ENCODE measurements at places on chromosomes 6 and 20.
A peak's percentile ranks its signal among the peaks of the same experiment; 100 is the strongest.

- DNase-seq = no peak
Observed at GRCh38 chr6:41503827-41504465, 42.2 kb upstream of the FOXP4 start.

- DNase-seq = no peak
Observed at GRCh38 chr20:48342822-48343513, 484.8 kb downstream of the PREX1 start.

DNA sequence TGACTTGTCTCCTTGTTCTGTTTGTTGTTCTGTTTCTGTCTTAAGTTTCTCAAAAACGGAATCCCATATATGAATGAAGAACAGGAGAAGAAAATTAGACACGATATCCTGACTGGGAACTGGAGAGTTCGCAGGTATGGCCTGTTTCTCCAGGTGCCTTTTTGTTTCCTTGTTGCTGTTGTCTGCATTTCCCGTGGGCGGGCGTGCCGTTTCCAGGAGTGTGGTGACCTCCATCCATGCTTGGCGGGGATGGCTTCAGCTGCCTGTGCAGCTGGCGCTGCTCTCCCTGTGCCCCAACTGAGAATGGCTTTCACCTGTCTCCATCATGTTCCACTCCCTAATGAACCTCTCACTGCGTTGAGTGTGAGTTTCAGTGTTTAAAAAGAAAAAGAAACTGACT lies 4.4 kb downstream of the PNLDC1 start:
- DNase-seq = no peak

DNA sequence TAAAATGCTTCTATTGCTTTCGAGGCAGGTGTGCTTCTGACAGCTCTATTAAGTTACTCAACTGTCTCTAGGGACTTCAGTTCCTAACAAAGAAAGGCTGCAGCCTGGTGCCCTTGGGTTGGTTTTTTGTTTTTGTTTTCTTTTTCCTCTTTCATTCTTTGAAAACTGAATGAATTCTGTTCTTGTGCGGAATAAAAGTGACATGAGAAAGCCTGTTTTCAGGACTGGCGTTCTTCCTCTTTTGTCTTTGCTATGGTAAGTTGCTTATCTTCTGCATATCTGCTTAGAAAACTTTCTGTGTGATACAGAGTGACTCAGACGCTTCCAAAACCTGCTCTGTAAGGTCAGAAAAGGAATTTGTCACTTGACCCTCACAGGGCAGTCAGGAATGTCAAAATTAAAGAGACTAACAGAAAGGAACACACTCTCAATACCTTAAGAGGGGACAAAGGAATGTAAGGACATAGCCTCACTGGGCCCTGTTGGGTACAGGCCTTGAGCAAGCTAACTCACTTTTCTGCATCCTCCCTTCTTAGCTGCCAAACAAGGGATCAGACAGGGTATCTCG lies 56.2 kb upstream of the NHSL1 start:
- no peak for DNase-seq

DNA sequence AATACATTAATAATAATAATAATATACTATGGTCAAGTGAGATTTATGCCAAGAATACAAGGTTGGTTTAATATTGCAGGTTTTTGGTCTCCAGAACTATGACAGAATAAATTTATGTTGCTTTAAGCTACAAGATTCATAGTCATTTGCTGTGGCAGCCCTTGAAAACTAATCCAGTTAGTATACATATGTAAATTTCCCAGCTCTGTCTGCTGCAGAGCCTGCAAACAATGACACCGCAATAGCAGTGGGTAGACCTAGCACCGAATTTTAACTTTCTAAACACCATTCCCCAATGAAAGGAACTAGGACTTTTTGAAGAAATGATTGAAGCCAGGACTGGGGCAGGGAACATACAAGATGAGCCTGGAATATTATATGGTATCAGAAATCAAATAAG lies 647.7 kb upstream of the NRSN1 start:
- no peak for DNase-seq

- DNase-seq = no peak
Observed at GRCh38 chr6:164990901-164991300, 318.5 kb downstream of the C6orf118 start.

- no peak for DNase-seq
Observed at GRCh38 chr6:113405326-113406047, 451.7 kb upstream of the MARCKS start.

DNA sequence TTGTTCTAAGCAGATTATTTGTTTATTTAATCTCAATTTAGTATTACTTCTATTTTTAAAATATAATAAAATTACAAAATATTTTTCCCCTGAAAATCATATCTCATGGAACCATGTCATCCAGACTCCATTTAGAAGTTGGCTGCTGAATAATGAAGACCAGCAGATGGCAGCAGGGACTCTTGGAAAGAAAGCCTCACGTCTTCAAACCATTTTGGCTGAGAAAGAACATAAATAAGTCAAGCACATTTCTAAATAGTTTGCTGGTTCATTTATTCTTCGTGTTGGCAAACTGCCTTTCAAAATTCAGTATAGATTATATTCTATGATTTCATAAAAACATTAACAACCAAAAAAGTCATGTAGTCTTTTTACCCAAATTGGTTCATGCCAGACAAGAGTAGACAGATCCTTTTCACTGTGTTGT lies 71.7 kb downstream of the RCAN2 start:
- peak; percentile 6 for DNase-seq

GRCh38 chr20:23435626-23436539 lies 3.6 kb upstream of the CSTL1 start:
- peak; percentile 80 for DNase-seq

- no peak for DNase-seq
Observed at GRCh38 chr6:37903351-37904340, 84.1 kb downstream of the ZFAND3 start.

DNA sequence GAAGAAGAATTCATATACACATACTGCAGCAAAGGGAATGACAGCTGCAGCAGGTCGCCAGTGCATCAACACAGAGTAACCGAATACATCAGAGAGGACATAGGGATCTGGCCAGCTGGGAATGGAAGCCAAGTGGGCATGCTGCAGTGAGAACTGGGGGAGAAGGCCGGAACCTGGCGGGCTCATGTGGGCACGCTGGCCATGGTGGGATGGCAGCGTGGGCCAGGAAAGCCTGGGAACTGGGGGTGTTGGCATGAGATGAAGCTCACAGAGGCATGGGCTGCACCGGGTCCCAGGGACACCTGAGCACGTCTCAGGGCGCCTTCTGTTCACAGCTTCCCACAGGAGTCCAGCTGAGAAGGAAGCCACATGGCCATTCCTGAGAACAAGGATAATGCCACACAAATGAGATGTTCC lies 139.5 kb upstream of the AGPAT4 start:
- DNase-seq = no peak

DNA sequence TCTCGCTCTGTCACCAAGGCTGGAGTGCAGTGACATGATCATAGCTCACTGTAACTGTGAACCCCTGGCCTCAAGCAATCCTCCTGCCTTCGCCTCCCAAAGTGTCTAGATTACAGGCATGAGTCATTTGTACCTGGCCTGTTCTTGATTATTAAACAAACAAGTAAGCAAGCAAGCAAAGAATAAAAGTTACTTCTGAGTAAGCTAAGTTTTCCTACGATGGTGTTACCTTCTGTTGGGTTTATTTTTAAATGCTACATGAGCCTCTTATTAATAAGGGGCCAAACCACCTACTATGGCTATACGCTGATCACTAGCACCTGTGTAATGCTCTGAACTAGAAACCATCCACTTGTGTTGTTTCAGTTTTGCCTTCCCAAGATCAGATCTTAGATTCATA lies 50.8 kb downstream of the IL22RA2 start:
- DNase-seq = no peak

DNA sequence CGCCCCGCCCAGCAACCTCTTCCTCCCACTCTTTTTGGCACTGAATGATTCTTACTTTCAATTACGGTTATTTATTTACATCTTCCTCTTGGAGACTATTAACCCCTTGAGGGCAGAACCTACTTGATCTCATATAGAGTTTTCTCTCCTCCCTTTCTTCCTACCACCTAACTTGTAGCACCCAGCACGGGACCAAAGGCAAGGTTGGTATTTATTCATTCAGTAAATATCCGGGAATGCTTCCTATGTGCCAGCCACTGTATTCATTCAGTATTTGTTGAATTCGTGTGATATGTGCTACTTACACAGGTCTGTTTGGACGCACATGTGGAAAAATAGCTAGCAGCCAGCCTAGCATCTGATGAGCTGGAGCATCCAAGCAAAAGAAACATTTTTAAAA lies 1.3 kb upstream of the CNKSR3 start:
- DNase-seq = no peak

GRCh38 chr6:13362412-13362811 lies 34.1 kb upstream of the TBC1D7 start:
- DNase-seq = no peak

Data from NCI-H446 treated with DMSO at 0.1 percent for 48 hours (cell line).